ENCODE measurements at places on chromosomes 2 and 18.
A peak's percentile ranks its signal among the peaks of the same experiment; 100 is the strongest.

GRCh38 chr2:148989882-148990493, 48.5 kb upstream of the LYPD6B start:
- peak; percentile 48 for DNase-seq

DNA sequence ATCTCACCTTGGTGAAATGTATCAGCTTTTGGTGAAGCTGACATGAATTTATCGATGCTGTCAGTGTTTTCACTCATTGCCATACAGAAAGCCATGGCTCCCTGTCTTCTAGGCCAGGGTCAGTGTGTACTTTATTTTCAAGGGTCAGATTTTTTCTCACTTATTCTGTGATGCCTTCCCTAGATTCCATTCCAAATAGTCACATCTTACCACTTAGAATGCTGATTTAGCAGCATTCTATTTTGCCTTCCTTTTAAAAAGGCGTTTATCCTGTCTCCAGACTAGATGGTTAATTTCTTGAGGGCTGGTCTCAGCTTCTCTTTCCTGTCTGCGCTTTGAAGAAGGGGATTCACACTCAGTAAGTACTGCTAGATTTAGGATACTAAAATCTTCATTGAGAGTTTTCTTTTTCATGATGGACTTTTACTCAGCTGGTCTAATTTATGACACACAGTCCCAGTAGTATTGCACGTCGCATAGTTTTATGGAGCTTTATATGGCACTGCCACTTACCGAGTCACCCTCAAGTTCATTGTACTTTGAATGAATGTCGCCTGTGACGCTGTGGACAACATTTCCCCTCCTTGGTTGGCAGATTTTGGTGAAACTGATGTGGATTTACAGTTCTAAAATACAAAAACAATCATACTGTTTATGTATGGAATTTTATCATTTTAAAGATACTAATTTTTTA, 194.0 kb downstream of the ZNF407 start:
- DNase-seq: no peak

DNA sequence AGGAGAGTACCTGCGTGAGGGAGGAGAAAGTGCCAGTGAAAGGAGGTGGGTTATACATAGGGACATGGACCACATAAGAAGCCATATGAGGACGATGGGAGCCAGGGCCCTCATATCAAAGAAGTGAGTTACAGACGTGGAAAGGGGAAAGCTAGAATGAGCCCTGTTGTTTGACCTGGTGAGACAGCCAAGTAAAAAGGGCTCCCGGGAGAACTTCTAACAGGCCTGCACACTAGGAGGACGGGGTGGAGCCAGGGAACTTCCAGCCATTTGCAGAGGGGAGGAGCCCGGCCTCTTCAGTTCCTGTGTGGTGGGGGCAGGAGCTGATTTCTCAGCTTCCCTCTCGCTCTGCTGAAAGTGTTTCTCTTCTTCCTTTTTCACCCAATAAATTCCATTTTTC, 84.1 kb upstream of the SLC66A3 start:
- DNase-seq: no peak

GRCh38 chr2:219784178-219784577, 156.7 kb downstream of the SLC4A3 start:
- no peak for DNase-seq

DNA sequence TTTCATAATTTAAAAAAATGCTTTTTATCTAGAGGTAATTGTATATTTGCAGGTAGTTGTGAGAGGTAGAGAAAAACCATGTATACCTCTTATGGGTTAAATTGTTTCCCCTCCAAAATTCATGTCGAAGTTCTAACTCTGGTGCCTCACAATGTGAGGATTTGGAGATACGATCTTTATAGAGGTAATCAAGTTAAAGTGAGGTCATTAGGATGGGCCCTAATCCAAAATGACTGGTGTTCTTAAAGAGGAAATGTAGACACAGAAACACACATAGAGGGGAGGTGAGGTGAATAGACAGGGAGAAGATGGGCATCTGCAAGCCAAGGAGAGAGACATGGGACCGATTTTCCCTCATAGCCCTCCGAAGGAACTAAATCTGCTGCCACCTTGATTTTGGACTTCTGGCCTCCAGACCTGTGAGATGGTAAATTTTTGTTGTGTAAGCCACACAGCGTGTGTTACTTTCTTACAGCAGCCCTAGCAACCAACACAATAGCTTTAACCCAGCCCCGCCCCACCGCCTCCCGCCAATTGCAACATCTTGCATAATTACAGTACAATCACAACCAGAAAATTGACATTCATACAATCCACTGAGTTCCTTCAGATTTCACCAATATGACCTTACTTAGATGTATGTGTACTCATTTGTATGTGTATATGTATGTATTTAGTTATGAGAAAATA, 208.9 kb downstream of the MIB1 start:
- no peak for DNase-seq

Data from epithelial cell of proximal tubule (primary cell).